T-helper 2 cell treated with Interferon-gamma antibody and Interleukin-4, amounts not matched to agents 5 μg/mL and 100 μg/mL, for 36 hours (primary cell): ENCODE measurements at places on chromosomes 16 and 17.

- no peak for DNase-seq
Observed at GRCh38 chr16:59634951-59635350, 900.8 kb upstream of the GOT2 start.

DNA sequence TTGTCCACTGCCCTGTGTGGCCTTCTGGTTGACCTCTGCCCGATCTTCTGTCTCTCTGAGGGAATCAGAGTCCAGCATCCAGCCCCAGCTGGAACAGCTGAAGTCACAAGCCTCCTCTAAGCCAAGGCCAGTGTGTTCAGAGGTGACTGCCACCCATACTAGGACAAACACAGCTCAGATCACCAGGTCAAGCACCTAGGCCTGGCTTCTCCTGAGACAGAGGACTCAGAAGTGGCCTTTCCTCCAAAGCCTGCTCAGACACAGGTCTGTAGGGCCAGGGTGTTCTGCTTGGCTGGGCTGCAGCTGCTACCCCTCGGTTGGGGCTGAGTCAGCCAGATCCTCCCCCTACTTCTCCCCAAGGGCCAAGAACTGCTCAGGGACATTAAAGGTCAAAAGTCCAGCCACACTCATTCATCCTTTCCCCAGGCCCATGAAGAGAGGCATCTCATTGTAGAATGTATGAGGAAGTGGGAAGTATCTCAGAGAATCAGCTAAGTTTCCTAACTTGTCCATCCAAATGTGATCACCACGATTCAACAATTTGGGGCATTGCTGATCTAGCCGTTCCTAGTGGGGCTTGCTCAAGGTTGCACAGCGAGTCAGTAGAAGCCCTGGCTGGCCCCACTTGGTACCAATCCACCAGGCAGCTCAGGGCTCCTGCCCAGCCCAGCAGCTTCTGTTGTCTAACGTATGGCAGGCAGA is 7.6 kb downstream of the SLC46A1 start:
- DNase-seq: no peak

- no peak for DNase-seq
Observed at GRCh38 chr16:4382795-4383357, 11.2 kb downstream of the VASN start.

DNA sequence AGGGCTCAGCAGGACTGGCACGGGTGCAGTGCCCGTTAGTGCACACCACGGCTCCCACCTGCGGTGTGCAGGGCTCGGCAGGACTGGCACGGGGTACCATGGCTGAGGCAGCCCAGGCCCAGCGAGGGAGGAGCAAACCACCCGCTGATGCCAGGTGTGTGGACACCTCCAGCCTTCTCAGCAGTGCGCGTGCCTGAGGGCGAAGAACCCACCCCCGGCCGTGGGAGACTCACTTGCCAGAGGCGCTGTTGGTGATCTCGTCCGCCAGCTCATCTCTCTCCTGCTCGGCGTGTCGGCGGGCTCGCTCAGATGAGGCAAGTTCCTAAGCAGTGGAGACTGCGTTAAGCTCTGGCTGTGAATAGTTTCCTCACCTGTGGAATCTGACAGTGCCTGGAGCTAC is 45.4 kb downstream of the NDEL1 start:
- DNase-seq: no peak

DNA sequence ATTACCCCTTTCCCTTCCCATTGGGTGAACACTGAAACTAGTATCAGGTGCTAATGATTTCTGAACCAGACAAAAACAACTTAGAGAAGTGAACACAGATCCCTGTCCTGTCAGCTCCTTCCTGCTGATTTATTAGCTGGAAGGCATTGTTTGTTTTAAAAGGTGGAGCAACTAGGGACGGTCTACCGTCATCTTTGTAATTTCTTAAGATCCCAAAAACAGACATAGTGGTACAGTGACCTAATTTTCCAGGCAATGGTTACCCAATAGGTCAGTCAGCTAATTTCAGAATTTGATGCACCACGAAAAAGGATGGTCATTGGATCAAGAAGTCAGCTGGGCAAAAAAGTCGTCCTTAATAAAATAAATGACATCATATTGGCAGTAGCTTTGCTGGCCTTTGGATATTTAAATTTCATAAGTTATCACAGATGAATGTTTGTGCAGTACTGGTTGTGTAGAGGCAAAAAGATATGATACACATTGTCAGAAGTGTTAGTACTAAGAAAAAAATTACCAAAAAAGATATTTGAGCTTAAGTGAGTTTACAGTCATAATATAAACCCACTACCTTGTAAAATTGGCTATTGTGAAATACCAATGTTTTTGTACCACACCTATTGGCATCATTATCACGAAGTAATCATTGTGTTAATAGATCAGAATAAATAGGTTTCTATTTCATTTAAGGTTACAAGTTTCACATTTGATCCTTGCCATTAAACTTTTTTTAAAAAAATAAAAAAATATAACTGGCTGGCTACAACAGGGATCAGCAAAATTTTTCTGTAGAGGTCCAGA is 27.2 kb upstream of the KCNJ16 start:
- DNase-seq: no peak

GRCh38 chr17:5381542-5381941 is 37.9 kb downstream of the NUP88 start:
- no peak for DNase-seq
